ENCODE measurements at places on chromosomes 3 and 15.
A peak's percentile ranks its signal among the peaks of the same experiment; 100 is the strongest.

DNA sequence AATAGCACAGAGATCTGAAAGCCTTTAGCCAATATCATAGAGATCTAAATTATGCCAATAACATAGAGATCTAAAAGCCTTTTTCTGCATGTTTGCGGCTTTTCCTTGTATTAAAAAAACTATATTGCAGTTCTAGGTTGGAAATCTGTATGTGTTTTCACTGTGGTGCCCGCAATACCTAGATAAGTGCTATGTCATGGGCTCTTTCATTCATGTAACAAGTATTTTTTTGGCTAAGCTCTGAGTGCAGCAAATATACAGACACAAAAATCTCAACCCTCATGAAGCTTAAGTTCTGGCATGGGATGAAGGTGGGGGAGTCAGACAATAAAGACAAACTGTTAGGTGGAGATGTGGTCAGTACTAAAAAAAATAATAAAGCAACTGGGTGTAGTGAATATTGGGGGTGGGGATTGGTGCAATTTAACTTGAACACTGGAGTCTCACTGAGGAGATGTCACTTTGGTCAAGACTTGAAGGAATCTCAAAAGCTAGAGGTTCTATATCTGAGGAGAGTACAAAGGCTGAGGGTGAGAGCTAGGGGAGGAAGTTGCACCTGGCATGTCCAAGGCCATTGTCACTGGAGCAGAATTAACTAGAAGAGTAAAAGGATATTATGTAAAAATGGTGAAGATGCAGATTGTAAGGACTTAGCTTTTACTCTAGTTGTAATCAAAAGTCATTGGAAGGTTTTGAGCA is 973 bp downstream of the BUB1B start:
- DNase-seq = no peak

- DNase-seq = peak; percentile 90
These were observed 219.9 kb upstream of the PROK2 start for GRCh38 chr3:72004749-72005292.

GRCh38 chr15:63065262-63066221 is 23.0 kb downstream of the TPM1 start:
- no peak for DNase-seq

DNA sequence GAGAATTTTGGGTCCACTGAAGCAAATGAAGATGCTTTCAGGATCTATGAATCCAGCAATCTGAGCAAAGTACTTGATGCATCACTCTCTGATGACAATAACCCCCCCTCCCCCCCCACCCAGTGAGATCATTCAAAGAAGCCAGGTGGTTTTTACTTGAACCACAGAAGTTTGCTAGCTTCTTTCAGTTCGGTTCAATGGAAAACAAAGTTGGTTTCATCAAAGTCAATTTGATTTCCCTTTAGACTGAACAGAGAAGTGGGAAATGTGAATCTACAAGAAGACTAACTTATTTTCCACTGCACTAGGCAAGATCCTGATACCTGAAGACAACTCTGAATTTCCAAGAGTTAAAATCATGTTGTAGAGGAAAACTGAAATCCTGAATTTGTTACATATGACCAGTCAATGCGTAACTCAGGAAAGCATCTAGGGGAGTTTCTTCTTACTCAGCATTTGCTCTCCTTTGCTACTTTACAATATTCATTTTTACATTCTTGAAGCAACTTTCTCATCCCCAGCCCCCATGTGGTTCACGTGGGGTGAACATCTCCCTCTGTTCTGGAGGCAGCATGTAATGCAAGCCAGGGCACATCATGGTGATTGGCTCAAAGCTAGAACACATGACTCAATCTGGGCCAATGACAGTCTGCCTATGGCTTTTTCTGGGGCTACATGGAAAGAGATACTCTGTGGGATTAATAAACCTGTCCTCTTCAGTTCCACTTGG is 572.6 kb downstream of the FOXP1 start:
- DNase-seq = no peak

DNA sequence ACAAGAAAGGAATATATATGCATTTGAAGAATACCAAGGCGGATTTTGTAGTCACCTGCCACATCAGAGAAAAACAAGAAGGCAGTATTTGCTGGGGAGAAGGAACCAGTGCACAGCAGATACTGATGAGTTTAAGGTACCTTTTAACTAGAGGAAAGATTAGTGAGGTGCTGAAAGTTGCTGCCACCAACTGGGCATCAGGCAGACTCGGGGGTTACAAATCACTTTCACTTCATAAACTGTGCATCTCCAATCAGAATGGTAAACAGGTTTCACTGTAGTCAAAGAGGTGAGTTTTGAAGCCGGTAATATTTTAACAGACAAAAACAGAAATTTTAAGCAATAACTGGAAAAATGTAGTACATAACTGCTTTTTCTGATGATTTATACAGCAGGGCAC is 4.1 kb downstream of the FBN1 start:
- no peak for DNase-seq

GRCh38 chr15:73605759-73606436 is 27.3 kb downstream of the NPTN start:
- no peak for DNase-seq

DNA sequence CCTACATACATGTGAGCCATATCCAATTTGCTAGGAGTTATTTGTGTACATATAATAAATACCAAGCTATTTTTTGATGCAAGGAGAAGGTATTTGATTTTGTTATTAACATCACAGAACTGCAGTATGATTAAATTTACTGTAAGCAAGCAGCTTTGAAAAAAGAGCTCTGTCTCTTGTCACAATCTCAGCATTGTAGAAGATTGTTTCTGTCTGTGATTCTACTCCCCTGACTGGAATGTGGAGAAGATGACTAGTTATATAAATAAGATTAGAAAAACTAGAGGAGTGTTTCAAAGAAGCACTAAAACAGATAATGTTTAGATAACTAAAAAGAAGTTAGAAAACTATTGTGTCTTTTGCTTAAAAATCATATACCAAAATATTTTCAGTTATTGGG is 17.1 kb upstream of the DCBLD2 start:
- no peak for DNase-seq

- no peak for DNase-seq
These were observed 125.1 kb upstream of the ZBTB20 start for GRCh38 chr3:115272036-115272824.

Measured in inflammatory macrophage (primary cell).